NCI-H1694 treated with DMSO at 0.1 percent for 48 hours (cell line): ENCODE measurements at places on chromosomes 3 and 15.

DNA sequence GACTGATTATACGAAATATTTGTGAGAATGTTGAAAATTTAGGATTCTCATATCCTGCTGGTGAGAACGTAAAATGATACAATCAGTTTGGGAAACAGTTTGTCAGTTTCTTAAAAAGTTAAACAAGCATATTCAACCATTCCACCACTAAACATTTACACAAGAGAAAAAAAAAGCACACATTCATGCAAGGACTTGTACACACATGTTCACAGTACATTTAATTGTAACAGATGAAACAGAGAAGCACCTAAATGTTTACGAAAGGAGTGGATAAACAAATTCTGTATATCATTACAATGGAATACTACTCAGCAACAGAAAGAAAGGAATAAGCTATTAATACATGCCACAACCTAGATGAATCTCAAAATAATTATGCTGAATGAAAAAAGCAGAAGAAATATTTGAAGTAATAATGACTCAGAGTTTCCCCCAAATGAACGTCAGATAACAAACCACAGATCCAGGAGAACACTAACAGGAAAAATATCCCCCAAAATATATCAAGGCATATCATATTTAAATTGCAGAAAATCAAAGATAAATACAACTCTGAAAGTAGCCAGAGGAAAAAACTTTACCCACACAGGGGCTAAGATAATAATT is 14.3 kb downstream of the ANKRD28 start:
- DNase-seq: no peak

DNA sequence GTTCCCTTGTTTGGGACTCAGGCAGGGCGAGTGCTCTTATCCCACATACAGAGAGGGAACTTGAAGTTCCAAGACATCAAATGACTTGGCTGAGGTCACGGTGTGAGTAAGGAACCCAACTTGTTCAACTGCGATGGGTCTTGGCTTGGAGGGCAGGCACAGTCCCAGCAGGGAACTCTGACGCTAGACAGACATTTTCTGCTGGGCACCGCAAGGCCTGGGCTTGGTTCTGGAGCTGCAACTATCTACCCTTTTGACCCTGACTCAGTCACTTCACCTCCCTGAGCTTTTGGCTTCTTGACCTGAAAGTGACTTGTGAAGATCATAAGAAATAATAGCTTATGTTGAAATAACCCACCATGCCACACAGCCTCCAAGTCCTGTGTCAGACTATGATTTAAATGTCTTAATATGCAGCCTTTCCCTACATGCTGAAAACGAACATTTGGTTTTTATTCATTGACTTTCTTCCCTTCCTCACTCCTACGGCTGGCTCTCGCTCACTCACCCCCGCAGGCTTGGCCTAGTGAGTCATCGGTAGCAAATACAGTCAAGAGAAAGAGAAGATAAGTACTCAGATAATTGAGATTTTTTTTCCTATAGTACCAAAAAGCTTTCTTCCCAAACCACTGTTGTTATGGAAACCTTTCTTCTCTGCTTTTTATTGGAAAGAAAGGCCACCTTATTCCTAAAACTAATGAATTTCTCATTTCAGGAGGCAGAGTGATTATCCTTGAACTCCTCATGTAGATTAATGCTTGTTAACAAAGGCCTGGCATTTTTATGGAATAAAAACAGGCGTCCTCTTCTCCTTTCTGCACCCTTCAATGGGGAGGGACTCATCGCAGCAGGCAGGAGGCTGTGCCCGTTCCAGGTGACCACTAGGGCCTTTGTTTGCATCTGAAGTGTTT is 178.4 kb downstream of the ATP10A start:
- DNase-seq: no peak

DNA sequence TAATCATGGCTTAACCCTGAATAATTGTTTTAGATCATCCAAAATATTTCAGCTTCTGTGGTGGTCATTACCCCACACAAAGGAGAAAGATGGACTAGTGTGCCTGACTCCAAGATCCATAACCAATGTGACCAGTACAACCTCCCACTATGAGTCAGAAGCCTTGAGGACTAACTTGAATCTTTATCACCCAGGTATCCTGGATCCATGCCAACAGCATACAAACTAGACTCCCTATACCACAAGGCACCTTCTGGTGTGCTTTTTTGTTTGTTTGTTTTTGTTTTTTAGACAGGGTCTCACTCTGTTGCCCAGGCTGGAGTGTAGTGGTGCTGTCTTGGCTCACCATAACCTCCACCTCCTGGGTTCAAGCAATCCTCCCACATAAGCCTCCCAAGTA is 317.7 kb downstream of the VPS13C start:
- DNase-seq: no peak

DNA sequence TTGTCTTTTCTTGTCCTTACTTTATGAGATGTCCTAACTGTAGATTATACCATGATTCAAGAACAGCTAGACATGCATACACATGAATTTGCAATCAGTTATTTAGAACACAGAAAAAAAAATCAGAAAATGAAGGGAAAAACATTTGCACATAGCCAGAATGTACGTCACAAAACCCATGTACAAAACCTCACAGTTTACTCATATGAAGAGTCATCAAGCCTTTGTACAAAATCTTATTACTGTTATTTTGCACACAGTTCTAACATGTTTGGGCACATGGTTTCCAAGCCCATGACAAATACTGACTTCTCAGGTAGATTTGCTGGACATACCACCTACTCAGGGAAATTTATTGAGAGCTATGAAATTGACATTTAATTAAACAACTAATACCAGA is 48.2 kb downstream of the MAP3K13 start:
- DNase-seq: no peak

GRCh38 chr15:52710050-52710707 is 31.0 kb upstream of the ATOSA start:
- DNase-seq: no peak

- DNase-seq: no peak
Measured at GRCh38 chr3:140906785-140907184, 34.9 kb upstream of the SLC25A36 start.

GRCh38 chr3:32502946-32503286 is 264 bp upstream of the CMTM6 start:
- no peak for DNase-seq
